ENCODE measurements at places on chromosomes 13 and 19.

DNA sequence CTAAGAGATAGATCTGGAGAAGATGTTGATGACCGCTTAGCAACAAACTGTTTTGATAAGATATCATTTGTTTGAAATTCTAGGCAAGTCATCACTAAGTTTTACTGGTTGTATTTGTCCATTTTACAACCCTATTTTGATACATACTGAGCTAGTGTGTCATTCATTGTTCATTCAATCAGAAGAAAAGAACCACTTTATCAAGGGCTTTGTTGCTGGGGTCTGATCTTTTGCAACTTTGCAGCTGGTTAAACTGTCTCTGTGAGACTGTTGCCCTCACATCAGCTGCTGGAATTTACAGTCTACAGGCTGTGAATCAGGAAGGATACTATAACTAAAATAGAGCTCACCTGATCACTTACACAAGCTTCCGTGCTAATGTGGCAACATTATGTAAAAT, 290.5 kb downstream of the RFC3 start:
- no peak for DNase-seq

DNA sequence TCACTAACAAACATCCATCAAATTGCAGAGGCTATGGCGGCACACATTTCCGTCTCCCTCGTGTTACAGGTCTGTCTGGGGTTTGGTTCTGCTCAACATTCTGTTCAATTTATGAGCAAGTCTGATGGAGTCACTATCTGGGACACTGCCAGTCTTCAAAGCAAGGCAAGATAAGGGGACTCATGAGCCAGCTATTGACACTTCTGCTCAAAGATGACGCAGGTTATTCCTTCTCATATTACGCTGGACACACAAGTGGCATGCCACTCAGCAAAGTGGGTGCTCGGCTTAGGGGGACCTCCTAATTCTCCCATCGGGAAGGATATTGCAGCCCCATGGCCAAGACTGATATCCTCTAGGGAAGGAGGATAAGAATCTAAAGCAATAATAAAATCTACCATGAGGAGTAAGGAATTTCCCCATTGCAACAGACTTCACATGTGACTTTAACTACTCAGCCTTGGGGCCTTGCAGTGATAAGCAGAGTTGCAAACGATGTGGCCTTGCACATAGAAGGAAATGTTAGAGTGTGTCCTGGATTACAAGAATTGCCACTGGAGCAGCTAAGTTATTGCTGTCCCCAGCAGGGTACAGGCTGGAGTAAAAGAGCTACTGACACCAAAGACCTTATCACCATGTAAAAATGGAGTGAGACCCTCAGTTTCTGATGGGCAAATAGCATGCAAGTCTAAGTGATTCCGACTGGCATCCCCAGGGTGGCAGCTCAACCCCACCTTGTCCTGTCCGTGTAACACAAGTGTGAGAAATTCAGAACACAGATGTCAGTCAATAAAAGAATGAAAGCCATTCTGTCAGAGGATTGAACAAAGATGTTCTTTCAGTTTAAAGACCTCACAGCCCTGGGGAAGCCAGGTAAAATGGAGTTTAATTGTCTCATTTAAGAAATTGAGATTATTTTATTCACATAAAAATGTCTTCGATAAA, 306.1 kb downstream of the IRS2 start:
- DNase-seq, result peak; percentile 55

GRCh38 chr19:38458991-38459390, 25.5 kb downstream of the RYR1 start:
- DNase-seq, result no peak

DNA sequence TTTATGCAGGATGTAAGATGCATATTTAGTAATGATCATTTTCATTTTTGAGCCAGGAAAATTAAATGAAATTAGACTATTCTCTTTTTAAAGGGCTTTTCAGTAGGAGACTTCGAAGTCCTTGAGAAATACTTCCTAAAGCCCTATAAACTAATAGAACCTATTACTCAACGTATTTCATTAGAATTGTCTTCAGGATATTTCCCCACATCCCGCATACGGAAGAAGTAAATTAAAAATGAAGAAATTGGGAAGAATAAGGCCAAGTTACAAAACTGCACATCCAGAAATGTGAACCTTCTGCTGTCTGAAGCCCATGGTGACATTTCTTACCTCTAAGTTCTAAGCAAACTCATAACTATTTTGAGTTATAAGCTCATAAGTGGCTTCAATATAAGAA, 66.5 kb downstream of the RXFP2 start:
- DNase-seq, result no peak

DNA sequence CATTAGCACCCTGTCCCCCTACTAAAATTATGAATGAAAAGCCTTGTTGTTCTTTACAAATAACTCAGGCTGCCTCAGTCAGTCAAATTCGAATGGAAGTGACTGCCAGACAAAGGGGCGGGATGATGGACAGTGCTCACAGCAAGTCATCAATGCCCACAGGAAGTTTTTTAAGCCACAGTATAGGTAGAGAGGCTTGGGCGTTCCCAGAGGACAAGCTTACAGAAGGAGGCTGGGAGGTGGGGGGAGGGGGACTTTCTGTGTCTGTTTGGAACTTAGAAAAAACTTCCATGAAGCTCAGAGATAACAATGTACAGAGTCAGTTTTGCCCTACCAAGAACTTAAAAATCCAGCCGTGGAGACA, 18.5 kb upstream of the SPRY2 start:
- DNase-seq, result no peak

DNA sequence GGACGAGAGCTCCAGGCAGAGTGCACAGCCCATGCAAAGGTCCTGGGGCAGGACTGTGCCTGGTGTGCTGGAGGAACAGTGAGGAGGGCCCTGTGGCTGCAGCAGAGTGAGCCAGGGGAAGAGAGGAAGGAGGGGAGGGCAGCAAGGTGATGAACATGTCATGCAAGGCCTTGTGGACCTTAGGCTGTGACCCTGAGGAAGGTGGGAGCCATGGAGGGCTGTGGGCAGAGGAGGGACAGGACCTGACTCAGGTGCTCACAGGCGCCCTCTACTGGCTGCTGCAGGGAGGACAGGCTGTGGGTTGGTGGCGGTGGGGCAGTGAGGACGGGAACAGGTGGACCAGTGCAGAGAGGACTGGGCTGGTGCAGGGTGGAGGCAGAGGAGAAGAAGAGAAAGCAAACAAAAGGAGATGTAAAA, 170.3 kb downstream of the PTPRS start:
- DNase-seq, result peak; percentile 10

GRCh38 chr13:29562786-29563438, 32.6 kb downstream of the SLC7A1 start:
- no peak for DNase-seq

DNA sequence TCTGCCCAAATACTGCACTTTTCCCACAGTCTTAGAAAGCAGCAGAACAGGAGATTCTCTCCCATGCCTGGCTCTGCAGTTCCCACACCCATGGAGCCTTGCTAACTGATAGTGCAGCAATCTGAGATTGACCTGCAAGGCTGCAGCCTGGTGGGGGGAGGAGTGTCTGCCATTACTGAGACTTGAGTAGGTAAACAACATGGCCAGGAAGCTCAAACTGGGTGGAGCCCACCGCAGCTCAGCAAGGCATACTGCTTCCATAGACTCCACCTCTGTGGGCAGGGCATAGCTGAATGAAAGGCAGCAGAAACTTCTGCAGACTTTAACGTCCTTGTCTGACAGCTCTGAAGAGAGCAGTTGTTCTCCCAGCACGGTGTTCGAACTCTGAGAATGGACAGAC, 358.5 kb upstream of the PCDH9 start:
- DNase-seq, result no peak

GRCh38 chr13:109707742-109708617, 78.4 kb downstream of the IRS2 start:
- no peak for DNase-seq

- no peak for DNase-seq
Measured at GRCh38 chr13:39397896-39398265, 205.1 kb downstream of the LHFPL6 start.

GRCh38 chr13:43036351-43037250, 13.2 kb downstream of the DNAJC15 start:
- no peak for DNase-seq

DNA sequence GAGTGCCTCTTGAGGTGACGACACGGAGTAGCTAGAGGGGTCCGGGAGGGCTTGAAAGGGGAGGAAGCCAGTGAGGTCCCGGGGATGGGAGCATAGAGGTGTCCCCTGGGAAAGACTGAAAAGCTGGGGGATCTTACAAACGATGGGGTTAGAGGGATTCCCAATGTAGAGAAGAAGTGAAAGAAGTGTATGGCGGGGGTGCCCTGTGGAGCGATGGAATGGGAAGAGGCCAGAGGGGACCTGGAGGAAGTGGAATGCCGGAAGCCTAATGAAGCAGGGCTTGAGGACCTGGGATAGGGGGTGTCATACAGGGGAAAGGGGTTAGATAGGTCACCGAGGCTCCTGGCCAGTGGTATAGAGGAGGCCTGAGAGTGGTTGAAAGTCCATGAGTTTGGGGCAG, 580 bp downstream of the AP2A1 start:
- DNase-seq, result no peak

DNA sequence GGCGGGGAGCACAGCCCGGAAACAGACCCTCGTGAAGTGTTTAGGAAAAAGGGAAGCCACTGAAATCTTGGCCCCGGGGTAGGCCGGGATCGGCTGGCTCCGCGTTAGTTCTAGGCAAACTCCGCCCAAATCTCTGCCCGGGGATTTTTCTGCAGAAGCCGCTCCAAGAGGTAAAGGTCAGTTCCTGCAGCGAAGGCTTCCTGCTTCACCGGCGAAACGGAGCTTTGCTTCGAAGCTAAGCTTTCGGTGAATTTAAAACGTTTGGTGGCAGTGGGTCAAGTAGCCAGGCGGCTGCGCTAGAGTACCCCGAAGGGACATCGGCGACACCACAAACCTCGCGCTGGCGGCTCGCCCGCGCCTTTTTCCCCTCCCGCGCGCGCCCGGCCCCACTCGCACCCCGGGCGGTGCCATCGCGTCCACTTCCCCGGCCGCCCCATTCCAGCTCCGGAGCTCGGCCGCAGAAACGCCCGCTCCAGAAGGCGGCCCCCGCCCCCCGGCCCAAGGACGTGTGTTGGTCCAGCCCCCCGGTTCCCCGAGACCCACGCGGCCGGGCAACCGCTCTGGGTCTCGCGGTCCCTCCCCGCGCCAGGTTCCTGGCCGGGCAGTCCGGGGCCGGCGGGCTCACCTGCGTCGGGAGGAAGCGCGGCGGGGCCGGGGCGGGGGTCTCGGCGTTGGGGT, 441 bp downstream of the GJB2 start:
- no peak for DNase-seq

GRCh38 chr13:100434010-100434763, 154.4 kb downstream of the GGACT start:
- no peak for DNase-seq

DNA sequence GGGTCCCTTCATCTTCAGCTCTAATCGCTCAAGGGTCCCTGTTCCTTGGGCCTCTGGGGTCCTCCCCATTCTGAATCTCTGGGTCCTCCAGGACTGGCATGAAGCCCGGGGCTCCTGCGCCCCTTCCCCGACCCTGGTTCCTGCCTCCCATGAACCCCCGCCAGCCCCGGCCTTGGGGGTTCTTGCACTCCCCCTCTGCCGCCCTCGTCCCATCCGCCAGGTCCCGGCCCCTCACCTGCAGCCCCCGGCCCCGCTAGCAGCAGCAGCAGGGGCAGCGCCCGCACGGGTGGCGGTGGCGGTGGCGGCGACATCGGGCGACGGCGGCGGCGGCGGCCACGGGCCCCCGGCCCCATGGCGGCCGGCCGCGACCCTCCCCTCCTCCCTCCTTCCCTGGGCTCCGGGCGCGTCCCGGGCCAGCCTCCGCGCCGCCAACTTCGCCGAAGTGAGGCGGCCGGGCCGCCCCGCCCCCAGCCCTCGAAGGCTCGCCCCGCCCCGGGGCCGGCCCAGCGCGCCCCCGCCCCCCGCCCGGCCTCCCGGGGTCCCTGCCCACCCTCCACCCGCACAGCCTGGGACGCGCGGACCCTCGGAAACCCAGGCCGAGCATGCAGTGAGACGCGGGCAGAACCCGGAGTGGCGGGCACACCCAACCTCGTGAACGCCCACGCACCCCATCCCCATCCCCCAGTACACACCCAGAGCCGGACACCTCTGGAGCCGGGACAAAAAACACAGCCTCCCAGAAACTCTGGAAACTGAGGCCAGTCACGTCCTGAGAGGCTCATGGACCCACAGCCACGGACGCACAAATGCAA, at the start of gene NOTCH3:
TSS of gene NOTCH3 (minus strand) at position 443 of the 812 bp plus-strand sequence. CDS start at position 353, 90 bp downstream.
- DNase-seq, result no peak

- no peak for DNase-seq
Measured at GRCh38 chr19:1284979-1285736, 515 bp upstream of the EFNA2 start.

DNA sequence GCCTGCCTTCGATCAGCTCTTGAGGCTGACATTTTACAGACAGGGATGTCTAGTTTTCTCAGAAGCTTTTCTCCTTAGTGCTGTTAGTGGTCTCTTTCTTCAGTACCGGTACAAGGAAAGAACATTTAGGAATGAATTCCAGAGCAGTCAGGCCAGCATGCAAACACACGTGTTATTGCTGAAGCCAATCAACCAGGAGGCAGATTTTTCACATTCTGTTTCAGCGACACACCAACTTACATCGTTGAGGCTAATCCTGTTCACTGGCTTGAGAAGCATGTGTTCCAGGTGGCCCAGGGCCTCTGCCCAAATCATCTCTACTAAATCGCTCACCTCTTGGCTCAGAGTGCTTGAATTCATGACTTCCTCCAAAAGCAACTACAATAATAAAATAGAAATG, 19.2 kb downstream of the PARP4 start:
- DNase-seq, result no peak

GRCh38 chr19:30420881-30421280, 48.7 kb downstream of the ZNF536 start:
- DNase-seq, result no peak

GRCh38 chr13:50348371-50348770, 333.1 kb downstream of the KCNRG start:
- no peak for DNase-seq

GRCh38 chr19:5369962-5370367, 29.4 kb upstream of the PTPRS start:
- DNase-seq, result peak; percentile 7

DNA sequence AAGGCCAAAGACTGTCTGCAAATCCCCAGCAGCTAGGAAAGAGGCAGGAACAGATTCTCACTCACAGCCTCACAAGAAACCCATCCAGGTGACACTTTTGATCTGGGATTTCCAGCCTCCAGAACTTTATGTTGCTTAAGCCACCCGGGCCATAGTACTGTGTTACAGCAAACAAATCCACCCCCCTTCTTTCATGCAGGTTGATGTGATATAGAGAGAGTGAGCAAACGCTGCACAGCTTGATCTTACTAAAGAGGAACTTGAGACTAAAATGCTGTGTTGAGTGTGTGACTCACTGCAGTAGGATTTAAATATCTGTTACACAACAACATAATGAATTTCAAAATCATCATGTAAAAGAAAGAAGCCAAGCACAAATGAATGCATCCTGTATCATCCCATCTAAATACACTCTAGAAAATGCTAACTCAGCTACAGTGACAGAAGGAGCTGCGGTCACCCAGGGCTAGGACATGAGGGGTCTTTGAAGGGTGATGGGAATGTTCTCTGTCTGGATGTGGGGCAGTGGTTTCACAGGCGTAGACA, 32.2 kb downstream of the RCBTB2 start:
- DNase-seq, result no peak

All from NCI-H2029 (cell line).